Stimulated activated CD8-positive, alpha-beta memory T cell treated with anti-CD3 and anti-CD28 coated beads, Interleukin-4, amount 100 ng/mL, for 24 hours (primary cell): ENCODE measurements at places on chromosomes 3 and 15.

- DNase-seq, result no peak
Observed at GRCh38 chr3:115932807-115933206, 309.5 kb downstream of the GAP43 start.

- DNase-seq, result peak; percentile 22
Observed at GRCh38 chr3:30548600-30548999, 57.8 kb upstream of the TGFBR2 start.

DNA sequence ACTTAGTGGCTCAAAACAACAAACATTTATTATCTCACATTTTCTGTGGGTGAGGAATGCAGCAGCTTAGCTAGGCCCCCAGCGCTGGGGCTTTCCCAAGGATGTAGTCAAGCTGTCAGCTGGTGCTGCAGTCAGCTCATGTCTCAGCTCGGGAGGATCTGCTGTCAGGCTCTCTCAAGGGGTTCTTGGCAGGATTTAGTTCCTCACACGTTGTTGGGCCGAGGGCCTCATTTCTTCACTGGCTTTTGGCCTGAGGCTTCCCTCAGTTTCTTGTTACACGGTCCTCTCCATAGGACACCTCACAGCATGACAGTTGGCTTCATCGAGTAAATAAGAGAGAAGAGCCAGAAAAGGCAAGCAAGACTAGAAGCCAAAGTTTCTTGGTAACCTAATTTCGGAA is 13.7 kb upstream of the U2SURP start:
- no peak for DNase-seq

DNA sequence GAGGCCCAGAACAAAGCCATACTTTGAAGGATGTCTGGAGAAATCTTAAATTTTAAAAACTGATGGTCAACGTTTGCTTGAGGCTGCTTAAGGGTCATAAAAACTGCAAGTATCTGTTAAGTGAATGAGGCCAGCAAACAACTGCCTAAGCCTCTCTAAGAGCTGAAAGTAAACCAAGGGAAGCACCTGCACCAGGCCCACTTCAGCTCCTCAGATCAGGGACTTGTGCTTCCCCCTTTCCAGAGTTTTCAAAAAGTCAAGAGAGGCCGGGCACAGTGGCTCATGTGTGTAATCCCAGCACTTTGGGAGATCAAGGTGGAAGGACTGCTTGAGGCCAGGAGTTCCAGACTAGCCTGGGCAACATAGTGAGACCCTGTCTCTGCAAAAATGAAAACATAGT is 9.1 kb downstream of the FBXL22 start:
- DNase-seq, result no peak

GRCh38 chr15:101143321-101143720 is 108.5 kb downstream of the CHSY1 start:
- no peak for DNase-seq

GRCh38 chr3:191529992-191530391 is 69.0 kb downstream of the PYDC2 start:
- no peak for DNase-seq

- DNase-seq, result no peak
Observed at GRCh38 chr15:41876007-41876406, 17.8 kb downstream of the SPTBN5 start.

DNA sequence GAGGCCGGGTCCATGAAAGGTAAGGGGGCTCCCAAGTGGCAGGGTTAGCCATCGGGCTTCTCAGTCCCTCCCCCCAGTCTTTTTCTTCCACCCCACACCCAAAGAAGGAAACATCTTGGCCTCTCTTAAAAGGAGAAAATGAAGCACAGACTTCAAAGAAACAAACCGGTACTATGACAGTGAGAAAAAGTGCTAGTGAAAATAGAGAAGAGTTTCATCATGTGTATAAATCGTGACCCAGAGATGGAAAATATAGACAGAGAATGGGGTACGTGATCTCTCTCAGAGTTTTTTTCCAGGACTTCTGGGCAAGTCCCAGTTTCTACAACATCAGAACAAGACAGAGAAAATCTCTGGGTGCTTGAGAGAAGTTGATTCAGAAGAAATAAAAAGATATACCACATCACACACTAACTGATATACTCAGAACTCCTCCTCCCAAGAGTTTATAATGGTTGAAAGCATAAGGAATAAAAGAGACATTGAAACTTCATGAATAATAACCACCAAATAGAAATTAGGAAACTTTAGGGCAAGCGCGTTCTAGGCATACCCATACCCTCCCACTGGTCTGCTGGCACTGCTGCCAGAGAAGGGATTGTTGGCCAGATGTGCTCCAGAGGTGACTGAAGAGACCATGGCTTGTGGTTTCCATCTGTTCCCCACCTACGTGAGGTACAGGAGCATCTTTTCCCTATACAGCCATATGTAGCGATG is 318.9 kb upstream of the CHRM5 start:
- no peak for DNase-seq

DNA sequence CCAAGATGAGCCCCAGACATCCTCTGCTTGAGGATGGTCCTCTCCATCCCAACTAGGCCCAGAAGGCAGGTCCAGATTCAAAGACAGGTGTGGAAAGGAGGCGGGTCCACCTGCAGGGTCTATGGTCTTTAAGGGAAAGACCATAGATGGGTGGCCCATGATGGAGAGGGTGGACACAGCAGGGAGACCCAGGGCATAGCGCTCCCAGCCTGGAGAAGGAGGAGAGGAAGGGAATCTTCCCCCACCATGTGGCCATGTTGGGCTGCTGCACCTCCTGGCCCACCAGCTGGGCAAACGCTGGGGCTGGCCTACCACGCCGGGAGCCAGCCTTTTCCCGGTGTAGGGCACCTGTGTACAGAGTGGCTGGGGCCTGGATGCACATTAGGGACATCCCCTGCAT is 265.2 kb upstream of the TLE3 start:
- no peak for DNase-seq

DNA sequence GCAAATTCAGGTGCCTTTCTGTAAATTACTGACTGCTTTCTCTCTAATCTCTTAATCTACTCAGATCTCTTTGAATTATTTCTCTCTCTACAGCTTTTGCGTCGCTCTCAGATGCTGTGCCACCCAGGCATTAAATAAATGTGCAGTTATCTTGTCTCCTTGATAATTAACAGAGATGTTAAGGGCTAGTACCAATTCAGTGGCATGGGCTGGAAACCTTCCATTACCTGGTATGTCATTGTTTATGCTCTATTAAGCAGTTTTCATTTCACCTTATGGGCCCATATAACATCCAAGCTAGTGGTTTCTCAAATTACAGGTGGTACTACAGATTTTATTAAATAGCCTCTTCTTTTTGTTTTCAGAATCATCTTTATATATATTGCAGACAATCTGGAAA is 66.0 kb downstream of the PEX5L start:
- DNase-seq, result no peak

DNA sequence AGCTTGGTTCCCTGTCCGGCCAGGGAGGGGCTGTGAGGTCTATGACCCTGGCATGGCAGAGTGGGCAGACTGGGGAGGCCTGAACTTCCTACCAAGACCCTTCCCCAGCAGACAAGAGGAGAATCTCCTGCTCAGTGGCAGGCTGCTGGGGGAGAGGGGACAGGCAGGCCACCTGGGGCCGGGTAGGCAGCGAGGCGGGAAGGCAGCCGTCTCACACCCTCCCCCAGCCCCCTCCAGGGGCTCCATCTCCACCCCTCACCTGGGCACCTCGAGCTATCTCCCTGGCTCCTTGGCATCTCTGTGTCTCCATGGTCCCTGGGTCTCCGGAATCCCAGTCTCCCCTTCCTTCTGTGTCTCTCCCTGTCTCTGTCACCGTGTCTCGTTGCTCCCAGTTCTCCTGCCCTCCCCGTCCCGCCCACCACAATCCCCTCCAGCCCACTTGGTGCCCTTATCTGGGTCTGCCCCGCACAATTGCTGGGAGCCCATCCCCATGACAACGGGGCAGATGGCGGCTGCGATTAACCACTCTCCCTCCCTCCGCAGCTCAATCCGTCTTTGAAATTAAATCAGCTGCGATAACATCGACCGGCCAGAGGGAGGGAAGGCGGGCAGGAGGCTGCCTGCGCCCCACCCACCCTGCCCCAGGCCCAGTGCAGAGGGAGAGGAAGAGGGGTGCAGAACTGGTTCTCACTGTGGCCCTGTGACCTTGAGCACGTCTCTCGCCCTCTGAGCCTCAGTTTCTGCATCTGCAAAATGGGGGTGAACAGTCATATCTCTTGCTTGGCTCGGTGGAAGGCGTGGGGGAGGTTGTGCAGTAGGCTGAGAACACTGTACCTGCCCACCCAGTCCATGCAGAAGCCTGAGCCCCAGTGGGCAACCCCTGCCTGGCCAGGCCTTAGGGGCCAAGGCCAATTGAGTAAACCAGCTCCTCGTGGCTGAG is 9.6 kb downstream of the DNAJB8 start:
- no peak for DNase-seq

DNA sequence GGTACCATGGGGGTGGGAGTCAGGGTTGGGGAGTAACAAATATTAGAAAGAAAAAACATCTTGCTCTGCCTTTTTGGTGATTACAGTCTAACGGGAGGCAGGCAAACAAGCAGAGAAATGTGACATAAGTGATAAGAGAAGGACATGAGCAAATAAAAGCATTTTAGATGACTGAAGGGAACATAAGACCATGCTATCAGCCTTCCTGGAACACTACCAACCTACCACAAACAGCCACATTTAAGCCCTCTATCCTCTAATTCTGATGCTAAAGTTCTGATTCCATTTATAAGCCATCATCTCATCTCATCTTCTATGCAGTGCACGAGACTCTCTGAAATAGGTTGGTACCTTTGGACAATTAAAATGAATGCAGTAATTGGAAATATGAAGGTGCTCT is 243.4 kb upstream of the P2RY1 start:
- no peak for DNase-seq

DNA sequence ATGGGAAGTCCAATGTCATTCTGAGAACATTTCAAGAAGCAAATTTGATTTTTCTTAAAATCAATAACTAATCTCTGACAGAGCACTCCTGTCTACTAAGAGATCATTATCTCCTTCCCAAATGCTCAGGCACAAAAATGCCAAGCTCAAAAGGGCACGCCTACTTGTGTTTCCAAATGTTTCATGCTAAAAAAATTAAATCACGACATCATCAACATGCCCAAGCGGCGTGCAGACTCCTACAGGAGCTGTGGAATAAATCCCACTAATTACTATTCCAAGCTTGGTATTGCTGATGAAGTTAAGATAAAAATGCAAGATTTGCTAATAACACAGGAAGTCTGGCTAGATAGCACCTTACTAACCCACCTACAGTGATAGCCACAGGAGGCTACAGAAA is 140.8 kb downstream of the OSBPL10 start:
- no peak for DNase-seq

- DNase-seq, result no peak
Observed at GRCh38 chr3:83498361-83499016, 1460.3 kb upstream of the CADM2 start.

DNA sequence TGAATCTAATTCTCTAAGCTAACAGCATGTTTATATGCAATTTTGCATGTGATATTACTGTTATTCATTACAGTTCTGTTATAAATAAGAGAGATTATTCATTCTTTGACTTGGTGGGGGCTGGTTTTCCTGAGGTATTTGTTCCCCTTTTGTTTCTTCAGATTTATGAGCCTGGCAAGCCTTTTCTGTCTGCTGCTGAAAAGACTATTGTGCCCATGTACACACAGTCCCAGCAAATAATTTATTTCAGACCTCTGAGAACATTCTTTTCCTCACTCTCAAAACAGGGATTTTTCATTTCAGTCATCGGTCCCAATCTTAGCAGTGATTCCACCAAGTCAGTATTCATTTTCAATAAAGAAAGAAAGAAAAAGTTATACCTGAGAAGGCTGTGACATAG is 716.8 kb downstream of the NSUN3 start:
- DNase-seq, result no peak

DNA sequence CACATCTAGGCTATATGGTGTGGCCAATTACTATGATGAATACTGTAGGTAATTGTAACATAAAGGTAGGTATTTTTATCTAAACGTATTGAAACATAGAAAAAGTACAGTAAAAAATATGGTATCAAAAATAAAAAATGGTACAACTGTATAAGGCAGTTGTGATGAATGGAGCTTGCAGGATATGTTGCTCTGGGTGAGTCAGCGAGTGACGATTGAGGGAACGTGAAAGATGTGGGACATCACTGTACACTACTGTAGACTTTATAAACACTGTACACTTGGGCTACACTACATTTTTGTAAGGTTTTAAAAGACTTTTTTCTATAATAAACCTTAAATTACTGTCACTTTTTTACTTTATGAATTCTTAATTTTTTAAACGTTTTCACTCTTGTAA is 10.3 kb downstream of the CTNNB1 start:
- DNase-seq, result no peak

GRCh38 chr3:149765762-149766334 is 13.6 kb upstream of the COMMD2 start:
- no peak for DNase-seq

DNA sequence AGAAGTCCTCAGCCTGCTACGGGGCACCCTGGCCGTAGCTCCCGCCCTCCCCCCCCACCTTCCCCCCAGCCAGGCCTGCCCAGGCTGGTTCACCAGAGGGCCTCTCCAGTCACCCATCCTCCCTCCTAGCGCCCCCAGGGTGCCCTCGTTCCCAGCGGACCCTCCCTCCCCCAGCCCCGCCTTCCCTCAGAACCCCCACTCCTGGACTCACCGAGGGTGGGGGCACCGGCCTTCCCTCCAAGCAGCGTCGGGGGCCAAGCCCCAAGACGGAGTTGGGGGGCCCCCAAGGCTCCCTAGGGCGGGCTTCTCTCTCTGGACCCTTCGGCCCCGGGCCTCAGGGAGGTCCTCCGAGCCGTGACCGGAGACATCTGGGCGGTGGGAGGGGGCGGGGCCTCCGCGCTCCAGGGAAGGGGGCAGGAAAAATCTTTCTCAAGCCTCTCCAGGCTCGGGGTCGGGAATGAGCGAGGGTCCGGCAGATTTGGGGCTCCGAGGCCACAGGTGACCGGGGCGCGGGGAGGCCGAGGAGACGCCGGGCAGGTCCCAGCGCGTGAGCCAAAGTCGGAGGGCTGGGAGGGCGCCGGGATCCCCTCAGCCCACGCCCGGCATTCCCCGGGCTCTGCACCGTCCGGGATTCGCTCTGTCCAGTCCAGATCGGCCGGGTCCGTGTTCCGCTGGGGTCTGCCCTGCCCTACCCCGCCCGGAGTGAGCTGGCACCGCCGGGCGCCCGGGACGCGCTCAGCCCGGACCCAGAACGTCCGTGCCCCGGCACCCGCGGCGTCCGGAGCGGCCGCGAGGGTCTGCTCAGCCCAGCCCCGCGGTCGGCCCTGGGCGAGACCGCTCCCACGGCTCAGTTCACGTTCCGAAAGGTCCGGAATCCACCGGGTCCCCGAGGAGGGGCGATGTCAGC is 999 bp downstream of the INSYN1 start:
- DNase-seq, result no peak

DNA sequence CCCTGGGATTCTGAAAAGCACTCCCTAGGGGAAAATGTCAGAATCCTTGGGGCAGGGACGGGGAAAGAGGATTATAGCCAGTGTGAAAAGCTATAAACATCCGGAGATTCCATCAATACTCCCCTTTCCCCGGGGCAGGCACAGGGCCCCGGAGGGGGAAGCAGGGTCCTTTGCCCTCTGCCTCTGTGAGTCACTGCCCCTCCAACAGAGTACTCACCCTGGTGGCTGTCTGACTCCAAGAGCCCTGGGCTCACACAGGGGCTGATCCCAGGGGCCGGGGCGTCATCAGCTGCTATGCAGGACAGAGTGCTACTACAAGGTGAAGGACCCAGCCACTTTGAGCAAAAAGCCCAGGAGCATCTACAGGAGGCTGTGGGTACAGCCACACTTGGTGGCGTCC is 133.0 kb upstream of the PRR20G start:
- no peak for DNase-seq

- DNase-seq, result no peak
Observed at GRCh38 chr3:113769551-113769950, 22.7 kb downstream of the ATP6V1A start.

GRCh38 chr3:125256675-125257074 is 44.1 kb upstream of the SLC12A8 start:
- no peak for DNase-seq

GRCh38 chr3:5344707-5345106 is 157.2 kb downstream of the EDEM1 start:
- DNase-seq, result no peak
